ENCODE measurements at places on chromosomes 6 and 20.
A peak's percentile ranks its signal among the peaks of the same experiment; 100 is the strongest.

DNA sequence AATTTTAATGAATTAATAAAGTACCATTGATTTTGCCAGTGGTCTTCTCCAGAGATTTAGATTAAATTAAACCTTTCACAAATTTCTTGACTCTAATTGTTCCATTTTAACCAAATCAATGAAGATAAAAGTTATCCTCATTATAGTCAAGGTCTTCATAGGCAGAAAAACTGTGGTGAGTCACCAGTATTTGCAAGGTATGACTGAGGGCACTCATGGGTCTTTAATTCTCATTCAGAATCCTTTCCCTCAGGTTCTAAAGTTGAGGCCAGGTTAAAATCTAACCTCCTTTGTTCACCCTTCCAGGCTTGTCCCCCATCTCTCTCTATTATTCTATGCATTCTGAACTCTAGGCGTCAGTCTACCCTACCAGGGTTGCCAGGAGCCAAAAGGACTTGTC, 93.9 kb downstream of the JAG1 start:
- no peak for DNase-seq

DNA sequence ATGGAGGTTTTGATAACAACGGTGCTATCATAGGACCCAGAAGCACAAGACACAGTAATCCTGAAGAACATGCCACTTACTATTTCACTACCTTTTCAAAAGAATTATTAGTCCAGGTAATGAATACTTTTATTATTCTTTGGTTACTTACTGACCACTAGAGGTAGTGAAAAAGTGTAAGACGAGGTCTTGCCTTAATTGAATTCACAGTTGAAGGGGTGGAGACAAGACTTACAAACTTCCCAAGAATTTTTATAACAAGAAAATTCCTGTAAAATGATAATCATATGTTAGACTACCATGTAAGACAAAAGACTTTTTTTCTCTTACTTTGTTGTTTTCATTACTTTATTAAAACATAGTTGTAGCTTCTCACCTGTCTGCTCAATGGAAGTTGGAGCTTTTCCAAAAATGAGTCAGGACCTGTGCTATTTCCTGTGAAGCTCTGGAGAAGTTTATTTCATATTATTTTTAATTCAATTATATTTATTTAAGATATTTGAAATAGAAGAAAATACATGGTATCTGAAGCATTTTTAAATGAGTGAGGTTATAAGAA, 52.4 kb downstream of the DOP1A start:
- DNase-seq: no peak

DNA sequence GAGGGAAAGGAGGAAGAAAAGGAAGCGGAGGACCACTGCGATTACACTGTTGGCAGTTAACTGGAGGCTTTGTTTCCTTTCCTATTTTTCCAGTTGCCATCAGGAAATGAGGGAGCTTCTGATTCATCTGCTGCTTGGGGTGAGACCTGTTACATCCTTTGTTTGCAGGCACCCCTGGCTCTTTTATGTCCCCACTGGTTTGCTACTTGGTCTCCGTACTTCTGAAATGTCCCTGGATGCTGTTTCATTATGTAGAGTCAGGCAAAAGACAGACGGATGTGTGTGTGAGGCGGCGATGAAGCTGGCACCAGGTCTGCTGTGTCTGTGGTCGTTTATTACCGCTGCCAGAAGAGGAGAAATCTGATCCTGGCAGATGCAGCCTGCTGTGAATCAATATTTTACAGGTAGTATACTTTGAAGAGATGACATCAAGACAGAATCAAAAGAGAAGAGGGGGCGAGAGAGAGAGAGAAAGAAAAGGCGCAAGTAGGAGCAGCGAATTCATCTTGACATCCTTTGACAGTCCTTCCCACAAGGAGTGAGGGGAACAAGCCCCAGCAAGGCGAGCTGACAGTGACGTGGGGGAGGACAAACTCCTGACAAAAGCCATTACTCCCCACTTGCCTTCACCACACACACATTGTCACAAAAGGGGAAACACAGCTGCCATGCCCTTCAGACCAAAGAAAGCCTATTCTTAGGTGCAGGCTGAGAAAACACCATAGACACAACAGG, 145.9 kb upstream of the FBXL4 start:
- no peak for DNase-seq

- no peak for DNase-seq
Measured at GRCh38 chr6:143755301-143755744, 77.6 kb downstream of the PHACTR2 start.

DNA sequence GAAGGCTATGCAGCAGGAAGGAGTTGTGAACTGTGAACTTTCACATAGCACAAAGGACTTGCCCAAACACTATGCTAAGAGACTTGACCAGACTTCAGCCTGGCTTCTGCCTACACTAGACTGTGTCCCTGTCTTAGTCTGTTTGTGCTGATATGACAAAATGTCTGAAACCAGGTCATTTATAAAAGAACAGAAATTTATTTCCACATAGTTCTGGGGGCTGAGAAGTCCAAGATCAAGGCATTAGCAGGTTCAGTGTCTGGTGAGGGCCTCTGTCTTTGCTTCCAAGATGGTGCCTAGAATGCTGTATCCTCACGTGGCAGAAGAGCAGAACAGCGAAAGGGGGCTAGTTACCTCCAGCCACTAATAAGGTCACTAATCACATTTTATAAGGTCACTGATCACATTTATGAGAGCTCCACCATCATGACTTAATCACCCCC, 16.0 kb upstream of the MCM3 start:
- DNase-seq: no peak

DNA sequence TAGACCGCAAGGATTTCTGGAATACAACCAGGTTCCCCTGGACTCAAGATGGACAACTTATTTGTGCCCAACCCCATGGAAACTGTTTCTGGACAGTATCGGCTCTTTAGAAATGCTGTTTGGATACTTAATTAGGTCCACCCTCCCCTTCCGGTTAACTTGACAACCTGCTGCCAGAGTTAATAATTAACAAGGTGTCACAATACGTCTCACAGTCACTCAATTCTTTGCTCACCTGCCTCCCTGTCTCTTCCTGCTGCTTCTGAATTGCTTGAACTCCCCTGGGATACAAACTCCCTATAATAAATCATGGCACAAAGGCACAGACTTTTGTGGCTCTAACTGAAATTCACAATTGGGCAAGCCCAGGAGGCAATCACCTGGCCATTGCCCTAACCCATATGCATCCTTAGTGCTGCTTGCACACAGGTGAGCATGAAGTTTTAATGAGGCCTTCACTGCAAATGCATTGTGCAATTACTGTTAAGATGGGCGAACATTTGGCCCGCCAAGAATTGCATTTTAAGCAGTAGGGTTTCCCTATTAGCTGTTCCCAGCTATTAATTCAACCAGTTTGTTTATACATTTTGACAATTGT, 504.4 kb upstream of the NOX3 start:
- no peak for DNase-seq

GRCh38 chr20:32737371-32738223, 5.7 kb downstream of the COMMD7 start:
- no peak for DNase-seq

DNA sequence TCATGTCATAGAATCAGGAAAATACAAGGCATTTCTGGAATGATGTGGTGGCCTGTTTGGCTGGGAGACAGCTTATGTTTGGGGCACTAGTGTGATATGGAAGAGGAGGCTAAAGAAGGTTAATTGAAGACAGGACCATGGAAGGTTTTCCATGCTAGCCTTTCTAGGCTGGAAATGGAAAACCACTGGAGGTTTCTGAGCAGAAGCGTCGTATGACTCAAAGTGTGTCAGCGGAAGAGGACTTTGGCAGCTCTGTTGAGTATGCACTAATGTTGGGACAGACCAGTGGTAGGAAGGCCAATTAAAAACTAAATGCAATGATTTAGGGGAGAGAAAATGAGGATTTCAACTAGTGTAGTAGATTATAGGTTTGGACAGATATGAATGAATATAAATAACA, 413.1 kb downstream of the PLCB1 start:
- DNase-seq: peak; percentile 5

GRCh38 chr6:25297039-25297441, 17.9 kb downstream of the CARMIL1 start:
- no peak for DNase-seq

DNA sequence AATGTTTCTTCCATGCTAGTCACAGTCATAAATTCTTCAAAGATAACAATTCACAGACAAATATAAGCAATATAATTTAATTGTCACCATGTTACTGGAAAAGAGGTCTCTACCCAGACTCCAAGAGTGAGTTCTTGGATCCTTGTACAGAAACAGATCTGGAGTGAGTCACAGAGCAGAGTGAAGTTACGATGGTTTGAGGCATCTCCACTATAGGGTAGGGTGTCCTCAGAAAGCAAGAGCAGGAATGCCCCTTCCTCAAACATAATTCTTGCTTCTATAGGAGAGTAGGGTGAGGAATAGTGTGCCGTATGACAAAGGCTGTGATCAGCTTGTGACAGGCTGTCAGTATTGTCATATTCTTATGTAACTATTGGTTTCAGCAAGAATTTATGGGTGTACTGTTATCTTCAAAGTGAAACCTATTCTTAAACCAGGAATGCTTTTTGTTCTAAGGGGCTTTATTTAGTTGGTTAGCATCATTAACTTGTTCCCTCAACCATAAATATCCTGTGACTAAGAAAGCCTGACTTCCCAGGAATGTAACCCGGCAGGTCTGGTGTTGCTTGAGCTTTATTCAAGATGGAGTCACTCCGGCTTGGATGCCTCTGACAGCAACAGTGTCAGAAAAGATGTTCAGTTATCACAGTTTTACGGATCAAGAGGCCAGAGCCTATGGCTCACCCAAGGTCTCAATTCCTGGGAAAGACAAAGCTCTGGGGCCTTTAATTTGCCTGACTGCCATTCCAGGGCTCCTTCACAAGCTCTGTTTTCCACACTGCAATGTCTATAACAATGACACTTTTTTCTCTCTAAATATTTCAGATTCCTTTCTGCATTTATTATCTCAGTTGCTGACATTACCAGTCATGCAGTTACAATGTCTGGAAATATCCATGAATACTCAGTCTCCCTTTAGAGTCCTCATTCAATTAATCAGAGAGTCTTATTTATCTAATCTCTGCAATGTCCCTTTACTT, 298.6 kb downstream of the C6orf118 start:
- no peak for DNase-seq

GRCh38 chr6:130625825-130626527, 201.2 kb upstream of the SMLR1 start:
- DNase-seq: no peak

DNA sequence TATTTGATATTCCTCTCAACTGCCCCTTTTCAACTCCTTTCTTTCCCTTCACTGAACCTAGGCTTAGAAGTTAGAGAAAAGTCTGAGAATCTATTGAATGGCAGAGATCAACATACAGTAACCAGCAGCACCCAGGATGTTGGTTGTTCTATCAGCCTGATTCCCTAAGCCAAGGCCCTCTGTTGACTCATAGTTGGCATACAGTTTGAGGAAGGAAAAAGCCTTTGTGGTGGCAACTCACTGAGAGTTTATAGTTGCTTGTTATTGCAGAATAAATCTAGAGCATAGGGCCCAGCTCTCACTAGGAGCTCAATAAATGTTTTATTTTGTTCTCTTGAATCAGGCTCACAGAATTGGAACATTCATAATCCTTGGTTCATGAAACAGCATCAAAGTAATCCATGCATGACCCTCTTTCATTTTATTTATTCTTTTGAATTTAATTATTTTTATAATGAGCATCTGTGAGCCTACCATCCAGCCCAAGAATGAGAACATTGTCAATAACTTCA, 119.1 kb upstream of the ADGRF1 start:
- DNase-seq: no peak

DNA sequence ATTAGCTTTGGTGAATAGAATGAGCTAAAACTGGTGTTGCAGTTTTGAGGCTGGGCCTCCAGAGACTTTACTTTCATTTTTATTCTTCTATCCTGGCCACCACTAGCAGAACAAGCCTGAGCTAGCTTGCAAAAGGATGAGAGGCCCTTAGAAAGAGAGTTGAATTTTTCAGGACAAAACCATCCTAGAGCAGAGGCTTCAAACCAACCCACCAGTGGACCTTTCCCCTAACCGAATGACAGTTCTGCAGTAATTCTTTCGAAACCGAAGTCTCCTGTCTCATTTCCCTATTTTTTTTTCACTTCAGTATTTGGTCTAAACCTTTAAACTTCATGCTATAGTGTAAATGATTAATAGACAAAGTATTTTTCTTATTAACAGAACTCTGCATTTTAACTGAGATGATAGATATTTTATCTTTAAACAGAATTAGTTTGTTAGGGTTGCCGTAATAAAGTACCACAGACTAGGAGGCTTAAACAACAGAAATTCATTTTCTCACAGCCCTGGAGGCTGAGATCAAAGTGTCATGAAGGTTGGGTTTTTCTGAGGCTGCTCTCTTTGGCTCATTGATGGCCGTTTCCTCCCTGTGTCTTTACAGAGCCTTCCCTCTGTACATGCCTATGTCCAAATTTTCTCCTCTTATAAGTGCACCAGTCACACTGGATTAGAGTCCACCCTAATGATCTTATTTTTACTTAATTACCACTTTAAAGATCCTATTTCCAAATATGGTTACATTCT, 80.6 kb upstream of the PAK5 start:
- no peak for DNase-seq

- DNase-seq: no peak
Measured at GRCh38 chr20:11844691-11845090, 73.0 kb upstream of the BTBD3 start.

- DNase-seq: peak; percentile 56
Measured at GRCh38 chr6:152863618-152864326, 113.2 kb downstream of the VIP start.

GRCh38 chr6:169530752-169531123, 171.1 kb downstream of the WDR27 start:
- no peak for DNase-seq

- DNase-seq: no peak
Measured at GRCh38 chr20:62887860-62888239, 26.2 kb upstream of the TCFL5 start.

- no peak for DNase-seq
Measured at GRCh38 chr6:17966451-17966850, 21.0 kb downstream of the KIF13A start.

DNA sequence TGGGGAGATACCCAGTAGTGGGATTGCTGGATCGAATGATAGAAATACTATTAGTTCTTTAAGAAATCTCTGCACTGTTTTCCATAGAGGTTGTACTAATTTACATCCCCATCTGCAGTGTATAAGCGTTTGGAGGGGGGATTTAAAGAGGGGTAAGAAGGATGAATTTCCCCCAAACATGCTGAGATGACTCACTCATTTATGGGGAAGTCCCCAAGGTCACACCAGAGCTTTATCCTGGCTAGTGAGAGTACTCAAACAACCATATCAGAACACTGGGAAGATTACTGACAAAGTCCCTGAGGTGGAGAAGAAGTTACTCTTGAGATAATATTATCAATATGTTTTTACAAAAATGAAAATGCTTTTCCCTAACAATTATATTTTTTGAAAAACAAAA, 44.0 kb downstream of the ROS1 start:
- no peak for DNase-seq

- no peak for DNase-seq
Measured at GRCh38 chr6:146857980-146858347, 259.2 kb downstream of the ADGB start.

GRCh38 chr6:56799989-56800388, 154.9 kb upstream of the BEND6 start:
- DNase-seq: no peak

GRCh38 chr6:4299476-4299875, 164.1 kb upstream of the ECI2 start:
- DNase-seq: no peak
